ENCODE measurements at places on chromosomes 13 and 19.

DNA sequence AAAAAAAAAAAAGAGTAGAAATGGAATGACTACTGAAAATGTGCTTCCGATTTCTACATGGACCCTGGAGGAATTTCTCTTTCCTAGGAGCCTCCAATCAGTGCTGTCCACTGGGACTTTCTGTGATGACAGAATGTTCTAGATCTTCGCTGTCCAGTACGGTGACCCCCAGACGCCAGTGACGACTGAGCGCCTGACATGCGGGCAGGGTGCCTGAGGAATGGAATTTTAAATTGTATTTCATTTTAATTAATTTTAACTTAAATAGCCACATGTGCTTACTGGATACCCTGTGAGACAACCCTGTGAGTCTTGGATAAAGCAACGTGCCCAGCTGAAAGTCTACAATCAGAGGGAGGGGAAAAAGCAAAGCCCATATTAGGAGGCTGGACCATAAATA lies 4.1 kb upstream of the TLE6 start:
- no peak for DNase-seq

DNA sequence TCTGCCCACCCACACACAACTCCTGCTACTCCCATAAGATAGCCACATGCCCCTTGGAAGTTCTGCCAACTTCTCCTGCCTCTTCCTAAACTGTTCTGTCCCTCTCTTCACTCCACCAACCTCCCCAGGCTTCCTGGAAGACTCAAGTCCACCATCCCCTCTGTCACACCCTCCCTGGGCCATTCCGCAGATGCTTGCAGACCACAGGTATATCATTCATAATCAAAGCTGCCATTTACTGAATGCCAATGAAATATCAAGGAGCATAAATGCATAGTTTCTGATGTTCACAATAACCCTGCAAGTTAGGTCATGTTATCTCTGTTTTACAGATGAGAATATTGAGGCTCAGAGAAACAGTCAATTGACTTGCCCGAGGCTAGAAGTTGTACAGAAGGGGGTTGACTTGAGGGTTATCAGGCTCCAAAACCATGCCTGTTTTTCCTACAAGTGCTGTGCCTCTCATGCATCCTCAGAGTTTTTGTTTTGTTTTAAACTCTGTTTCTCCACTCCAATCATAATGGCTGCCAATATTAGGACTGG lies 135.6 kb downstream of the SLC7A1 start:
- no peak for DNase-seq

GRCh38 chr13:22194106-22194805 lies 523.4 kb downstream of the FGF9 start:
- peak; percentile 32 for DNase-seq

DNA sequence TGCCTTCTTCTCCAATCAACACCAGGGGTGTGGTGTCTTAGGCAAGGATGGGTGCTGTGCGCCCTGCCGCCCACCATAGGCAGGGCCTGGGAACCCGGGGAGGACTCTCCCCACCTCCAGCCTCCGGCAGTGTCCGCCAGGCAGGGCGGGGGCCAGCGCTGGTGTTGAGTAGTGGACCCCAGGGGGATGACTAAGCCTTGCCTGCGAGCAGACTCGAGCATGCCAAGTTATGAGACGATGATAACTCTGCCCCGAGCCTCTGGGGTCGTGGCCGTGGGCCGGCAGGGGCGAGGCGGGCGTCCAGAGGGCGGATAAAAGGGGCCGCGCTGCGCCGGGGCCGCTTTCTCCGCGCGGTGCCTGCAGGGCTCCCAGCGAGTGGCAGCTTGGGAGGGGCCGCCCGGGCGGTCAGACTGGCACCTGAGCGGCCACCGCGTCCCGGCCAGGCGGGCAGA lies at the start of gene MEDAG:
TSS of gene MEDAG (plus strand) at position 340 of the 452 bp plus-strand sequence. CDS start 245 bp downstream, outside the sequence.
- DNase-seq, result peak; percentile 76

- DNase-seq, result peak; percentile 6
Measured at GRCh38 chr19:48867123-48867745, 1.2 kb downstream of the PLEKHA4 start.

- no peak for DNase-seq
Measured at GRCh38 chr19:17950310-17951156, 16.4 kb upstream of the KCNN1 start.

DNA sequence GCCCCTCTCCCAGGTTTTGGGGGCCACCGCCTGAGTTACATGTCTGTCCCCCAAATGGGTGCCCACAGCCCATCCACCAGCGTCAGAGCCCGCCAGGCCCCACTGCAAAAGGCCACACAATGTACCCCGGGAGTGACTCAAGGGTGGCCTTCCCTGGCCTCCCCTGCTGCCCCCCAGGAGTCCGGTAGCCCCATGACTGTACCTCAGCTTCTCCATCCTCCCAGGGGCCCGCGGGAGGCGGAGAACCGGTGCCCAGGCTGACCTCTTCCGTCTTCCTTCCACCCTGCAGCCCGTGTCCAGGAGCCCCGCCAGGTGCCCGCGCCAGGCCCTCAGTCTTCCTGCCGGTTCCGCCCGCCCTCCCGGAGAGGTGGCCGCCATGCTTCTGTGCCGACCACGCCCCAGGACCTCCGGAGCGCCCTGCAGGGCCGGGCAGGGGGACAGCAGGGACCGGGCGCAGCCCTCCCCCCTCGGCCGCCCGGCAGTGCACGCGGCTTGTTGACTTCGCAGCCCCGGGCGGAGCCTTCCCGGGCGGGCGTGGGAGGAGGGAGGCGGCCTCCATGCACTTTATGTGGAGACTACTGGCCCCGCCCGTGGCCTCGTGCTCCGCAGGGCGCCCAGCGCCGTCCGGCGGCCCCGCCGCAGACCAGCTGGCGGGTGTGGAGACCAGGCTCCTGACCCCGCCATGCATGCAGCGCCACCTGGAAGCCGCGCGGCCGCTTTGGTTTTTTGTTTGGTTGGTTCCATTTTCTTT lies 10.3 kb downstream of the CBARP start:
- DNase-seq, result no peak

DNA sequence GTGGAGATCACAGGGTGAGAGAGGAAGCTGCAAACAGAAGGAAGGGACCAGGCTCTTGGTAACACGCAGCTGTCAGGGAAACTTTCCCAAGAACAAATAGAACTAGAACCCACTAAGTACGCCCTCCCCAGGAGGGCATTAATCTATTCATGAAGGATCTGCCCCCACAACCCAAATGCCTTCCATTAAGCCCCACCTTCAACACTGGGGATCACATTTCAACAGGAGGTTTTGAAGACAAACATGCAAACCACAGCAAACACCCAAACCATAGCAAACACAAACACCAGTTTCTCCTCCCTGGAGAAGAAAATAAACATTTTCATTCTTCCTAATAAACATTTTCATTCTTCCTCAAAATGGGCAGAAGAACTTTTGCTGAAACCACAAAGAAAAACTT lies 329.6 kb downstream of the EFNB2 start:
- no peak for DNase-seq

- DNase-seq, result no peak
Measured at GRCh38 chr19:21269813-21270212, 59.4 kb downstream of the ZNF708 start.

DNA sequence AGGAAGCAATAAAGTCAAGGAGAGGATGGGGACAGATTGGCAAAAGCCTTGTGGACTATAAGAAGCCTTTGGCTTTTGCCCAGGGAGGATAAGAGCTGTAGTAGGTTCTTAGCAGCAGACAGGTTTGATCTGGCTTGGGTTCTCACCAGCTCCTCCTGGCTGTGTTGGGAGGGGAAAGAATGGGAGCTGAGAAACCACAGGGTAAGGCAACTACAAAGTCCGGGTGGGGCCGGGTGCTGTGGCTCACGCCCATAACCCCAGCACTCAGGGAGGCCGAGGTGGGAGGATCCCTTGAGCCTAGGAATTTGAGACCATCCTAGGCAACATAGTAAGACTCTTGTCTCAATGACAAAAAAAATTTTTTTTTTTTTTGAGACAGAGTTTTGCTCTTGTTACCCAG lies 20.6 kb downstream of the NECTIN2 start:
- DNase-seq, result no peak

DNA sequence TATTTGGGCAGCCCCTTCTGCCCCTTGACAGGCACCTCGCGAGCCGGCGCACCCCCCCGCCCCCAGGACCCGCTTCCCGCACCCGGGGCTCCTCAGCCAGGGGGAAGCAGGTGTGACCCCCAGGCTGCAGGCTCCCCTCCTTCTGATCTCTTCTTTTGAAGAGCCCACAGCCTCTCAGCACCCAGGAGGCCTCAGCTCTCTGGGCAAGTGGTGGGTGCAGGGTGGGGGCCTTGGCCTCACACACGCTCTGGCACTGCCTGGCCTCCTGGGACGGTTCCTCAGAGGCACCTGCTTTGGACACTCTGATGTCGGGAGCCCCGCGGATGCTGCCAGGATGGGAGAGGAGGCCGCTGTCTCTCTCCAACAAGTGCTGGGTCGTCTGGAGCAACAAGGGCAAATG lies 1.5 kb upstream of the C13orf46 start:
- no peak for DNase-seq

DNA sequence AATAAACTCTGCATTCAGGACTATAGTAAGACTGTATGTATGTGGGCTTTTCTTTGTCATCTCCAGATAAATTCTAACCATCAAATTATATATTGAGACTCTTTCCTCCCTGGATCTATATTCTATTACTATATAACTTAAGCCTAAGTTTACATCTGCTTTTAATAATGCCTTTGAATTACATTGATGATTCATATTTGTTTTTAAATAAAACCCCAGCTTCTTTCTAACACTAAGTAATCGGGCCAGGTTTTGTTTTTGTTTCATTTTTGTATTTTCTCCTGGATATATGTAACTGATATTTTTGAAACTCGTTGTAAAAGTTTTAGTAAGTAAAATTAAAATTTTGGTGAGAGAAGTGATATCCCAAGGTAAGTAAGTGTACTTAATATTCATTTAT lies 1599.1 kb downstream of the PCDH9 start:
- DNase-seq, result peak; percentile 2

- DNase-seq, result peak; percentile 96
Measured at GRCh38 chr19:12156223-12157058, at the start of gene ZNF625. TSS of gene ZNF625 (minus strand) at chr19:12156734. CDS start at chr19:12156558, 176 bp downstream.

DNA sequence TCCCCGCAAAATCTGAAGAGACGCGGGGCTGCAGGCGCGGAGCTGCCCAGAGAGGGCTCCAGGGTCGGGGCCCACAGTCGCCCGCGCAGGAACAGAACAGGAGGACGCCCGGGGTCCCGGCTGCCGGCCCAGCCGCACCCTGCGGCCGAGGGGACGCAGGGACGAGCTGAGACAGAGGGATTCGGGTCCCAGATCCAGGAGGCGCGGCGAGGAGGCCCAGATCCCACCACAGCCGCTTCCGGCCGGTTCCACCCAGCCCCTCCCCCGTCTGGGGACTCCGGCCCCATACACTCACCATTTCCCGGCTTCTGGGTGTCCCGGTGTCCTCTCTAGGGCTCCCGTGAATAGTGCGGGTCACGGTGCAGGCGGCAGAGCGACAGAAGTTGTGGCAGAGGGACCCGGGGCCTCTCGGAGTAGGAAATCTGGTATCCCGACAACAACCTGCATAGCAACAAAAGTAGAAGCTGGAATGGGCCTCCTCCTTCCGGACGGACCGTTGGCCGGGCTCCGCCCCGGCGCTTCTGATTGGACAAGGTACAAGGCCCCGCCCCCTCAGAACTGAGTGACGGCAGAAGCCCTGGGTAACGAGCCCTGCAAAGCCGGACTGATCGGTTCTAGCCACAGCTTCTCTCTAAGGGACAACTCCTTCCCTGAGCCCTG lies at the start of gene ZNF20:
TSS of gene ZNF20 (minus strand) at position 466 of the 660 bp plus-strand sequence. CDS start at position 298, 168 bp downstream.
- peak; percentile 98 for DNase-seq

DNA sequence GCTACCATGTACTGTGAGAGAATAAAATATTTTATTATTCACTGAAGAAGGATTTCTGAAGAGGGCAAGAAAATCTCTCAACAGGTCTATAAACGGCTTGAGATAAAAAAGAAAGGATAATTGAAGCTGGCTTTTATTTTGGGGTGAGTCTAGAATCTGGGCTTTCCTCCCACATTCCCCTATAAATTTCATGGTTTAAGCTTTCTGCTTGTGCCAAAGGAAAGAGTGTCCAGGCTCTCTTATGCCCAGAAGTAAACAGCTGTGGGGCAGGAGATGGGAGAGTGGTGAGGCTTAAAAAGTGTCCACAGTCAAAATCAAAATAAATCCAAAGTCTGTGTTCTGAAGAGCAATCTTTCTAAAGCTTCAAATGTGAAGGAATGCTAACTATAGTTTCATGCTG lies 942.2 kb upstream of the MIR17HG start:
- peak; percentile 14 for DNase-seq

DNA sequence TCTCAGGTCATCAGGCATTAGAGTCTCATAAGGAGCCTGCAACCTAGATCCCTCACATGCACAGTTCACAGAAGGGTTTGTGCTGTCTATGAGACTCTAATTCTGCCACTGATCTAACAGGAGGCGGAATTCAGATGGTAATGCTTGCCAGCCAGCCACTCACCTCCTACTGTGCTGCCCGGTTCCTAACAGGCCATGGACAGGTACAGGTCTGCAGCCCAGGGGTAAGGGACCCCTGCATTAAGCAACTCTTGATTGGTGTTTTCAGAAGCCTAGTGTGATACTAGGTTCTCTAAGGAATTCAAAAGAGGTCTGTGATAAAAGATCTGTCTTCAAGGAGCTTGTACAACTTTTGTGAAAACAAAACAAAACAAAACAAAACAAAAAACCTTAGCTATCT lies 31.1 kb downstream of the CAB39L start:
- DNase-seq, result no peak

- DNase-seq, result no peak
Measured at GRCh38 chr19:51186323-51186722, 38.6 kb upstream of the CD33 start.

- no peak for DNase-seq
Measured at GRCh38 chr19:32863841-32864240, 5.7 kb downstream of the SLC7A9 start.

DNA sequence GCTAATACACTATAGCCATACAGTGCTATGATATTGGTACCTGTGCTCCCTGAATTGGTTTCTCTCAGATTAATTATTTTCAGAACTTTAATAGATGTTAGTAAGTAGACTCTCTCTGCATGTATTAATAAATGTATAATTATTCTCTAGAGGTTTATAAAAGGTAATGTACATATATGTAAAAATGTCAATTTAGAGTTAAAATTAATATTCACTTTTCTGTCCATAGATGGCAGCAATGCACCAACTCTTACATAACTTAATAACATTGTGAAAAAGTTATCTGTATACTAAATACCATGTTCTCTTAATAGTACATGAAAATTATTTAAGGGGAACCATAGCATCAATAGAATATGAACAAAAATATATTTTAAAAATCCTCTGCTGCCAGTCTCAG lies 515.0 kb upstream of the KLHL1 start:
- DNase-seq, result peak; percentile 18

DNA sequence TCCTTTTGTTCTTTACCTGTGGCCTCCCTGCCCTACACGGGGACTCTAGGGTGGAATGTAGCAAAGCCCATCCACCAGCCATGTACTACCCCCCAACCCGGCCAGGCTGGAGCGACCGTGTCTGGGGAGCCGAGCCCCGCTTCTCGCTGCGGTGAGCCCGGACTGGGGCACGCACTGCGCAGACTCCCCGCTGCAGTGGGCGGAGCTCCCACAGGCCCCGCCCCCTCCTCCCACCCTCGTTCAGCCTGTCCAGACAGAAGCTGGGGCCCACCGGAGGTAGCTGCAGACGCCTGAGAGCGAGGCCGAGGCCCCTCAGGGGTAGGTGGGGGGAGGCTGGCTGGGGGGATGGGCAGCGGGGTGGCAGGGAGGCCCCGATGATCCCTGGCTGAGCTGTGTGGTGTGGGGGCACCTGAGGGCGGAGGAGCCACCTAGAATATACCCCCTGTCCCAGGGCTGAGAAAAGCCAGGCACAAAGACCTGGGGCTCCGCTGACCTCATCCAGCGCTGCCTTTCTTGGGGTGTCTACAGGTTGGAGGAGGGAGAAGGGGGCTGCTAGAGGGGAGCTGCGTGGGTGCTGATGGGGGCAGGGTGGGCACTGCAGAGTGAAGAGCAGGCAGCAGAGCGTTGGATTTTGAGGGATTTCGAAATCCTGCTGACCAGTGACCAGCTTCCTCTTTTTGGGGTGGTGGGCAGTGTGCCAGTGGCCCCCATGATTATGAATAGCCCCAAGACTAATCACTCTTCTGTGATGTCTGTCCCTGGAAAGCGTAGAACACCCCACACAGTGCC lies 17.3 kb downstream of the PLD3 start:
- peak; percentile 90 for DNase-seq
